ENCODE measurements at places on chromosomes 5 and 9. TPM values are rescaled to one million over a fixed set of nuclear protein-coding genes. Genes with fewer than 3 reads are reported as not detected.
A peak's percentile ranks its signal among the peaks of the same experiment; 100 is the strongest.

- DNase-seq, result no peak
Measured at GRCh38 chr9:137956688-137957385, 79.3 kb downstream of the CACNA1B start.

KIAA1958 gene
- 55.3 TPM for total RNA-seq

PFN3 gene
- total RNA-seq, result not detected

DNA sequence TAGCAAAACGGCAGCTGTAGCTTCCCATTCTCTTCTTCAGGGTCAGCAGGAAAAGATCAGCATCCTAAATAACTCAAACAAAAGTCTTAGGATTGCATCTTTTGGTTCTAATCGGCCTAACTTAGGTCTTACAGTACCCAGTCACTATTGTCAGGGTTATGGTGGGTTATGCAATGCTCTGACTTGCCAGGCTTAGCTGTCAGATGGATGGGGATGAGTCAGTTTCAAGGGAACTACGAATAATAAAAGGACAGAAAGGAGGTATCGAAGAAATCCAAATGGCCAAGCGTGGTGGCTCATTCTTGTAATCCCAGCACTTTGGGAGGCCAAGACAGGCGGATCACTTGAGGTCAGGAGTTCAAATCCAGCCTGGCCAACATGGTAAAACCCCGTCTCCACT is 46.5 kb downstream of the PPP1R2B start:
- no peak for DNase-seq

GRCh38 chr9:82998409-82998808 is 64.5 kb downstream of the RASEF start:
- no peak for DNase-seq

DNA sequence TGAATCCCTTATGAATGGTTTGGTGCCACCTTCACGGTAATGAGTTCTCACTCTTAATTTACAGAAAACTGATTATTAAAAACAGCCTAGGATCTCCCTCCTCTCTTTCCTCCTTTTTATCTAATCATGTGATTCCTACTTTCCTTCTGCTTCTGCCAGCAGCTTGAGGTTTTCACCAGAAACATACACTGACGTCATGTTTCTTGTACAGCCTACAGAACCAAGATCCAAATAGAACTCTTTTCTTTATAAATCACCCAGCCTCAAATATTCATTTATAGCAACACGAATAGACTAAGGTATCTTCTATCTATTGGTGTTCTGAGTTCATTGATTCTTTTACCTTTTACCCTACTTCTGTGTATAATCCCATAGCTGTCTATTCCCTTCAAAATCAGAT is 388.9 kb upstream of the CDH10 start:
- no peak for DNase-seq

DNA sequence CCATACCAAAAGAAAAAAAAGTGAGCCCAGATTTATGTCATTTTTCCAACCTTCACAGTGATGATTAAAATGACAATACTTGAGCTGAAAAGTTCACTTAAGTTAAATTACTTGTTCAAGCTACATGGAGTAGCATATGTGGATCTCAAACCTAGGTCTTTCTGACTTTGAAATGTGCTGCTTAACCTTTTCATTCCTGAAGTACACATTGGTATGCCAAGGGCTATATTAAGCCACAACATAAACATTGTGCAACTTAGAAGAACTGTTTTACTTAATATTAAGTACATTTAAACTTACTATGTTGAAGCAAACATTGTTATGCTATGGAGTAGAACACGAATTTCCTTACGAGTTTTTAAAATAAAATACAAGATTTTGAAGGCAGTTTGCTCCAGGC is 105.0 kb downstream of the GIN1 start:
- DNase-seq, result no peak

- no peak for DNase-seq
Measured at GRCh38 chr5:17896605-17897004, 262.3 kb downstream of the TAF11L14 start.

PNPLA7 gene
- 7.9 TPM for total RNA-seq

DNA sequence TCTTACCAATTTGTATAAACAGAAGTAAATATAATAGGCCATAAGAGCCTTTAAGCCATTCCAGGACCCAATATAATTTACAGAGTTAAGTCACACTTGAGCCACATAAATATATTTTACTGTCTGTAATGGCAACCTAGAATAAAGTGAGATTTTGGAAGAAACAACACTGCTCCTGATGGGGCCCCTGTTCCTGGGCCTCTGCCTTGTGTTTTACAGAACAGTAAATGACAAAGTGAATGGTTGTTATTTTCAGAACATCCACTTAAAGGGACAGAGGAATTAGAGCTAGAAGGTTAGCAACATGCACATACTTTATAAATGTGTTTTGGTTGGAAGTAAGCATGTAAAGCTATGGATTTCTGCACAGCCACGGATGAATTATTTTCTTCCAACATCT is 3.6 kb downstream of the PTGER4 start:
- no peak for DNase-seq

MCTP1 gene
- total RNA-seq, result 2.1 TPM

SPATA31D1 gene
- not detected for total RNA-seq

GRCh38 chr5:19694949-19695611 is 292.9 kb downstream of the CDH18 start:
- DNase-seq, result no peak

GRCh38 chr9:124415852-124416484 is 726 bp upstream of the PSMB7 start:
- no peak for DNase-seq

DNA sequence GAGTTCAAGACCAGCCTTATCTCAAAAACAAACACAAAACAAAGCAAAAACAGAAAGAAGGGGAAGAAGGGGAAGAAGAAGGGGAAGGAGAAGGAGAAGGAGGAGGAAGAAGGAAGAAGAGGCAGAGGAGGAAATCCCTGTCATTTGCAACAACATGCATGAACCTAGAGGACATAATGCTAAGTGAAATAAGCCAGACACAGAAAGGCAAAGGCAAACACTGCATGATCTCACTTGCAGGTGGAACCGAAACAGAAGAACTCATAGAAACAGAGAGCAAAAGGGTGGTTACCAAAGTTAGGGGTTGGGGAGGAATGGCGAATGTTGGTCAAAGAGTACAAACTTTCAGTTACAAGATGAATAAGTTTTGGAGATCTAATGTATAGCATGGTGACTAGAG is 135.4 kb downstream of the UGCG start:
- DNase-seq, result no peak

DNA sequence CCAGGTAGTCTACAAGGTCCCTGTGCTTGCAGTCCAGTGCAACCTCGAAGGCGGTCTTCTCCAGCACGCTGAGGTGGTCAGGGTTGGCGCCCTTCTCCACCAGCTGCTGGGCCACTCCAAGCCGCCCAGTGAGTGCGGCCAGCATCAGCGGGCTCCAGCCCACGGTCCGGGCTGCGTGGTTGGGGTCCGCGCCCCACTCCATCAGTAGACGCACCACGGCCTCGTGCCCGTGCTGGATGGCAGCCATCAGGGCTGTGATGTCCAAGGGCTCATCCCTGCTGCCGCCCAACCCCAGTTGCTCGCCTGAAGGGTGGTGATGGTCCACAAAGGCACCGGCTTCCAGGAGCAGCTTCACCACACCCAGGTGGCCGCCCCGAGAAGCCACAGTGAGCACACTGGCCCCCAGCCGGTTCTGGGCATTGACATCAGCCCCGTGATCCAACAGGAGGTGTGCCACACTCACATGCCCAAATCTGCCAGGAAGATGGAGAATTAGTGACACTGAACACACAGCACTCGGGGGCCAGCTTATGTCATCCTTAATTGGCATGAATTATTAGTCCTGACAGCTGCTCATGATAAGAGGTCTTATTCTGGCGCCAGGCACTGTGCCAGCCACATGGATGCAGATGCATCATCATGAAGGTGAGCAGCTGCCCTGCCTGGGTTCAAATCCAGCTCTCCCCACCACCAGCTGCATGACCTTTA is 6.1 kb downstream of the ANKS6 start:
- no peak for DNase-seq

DNA sequence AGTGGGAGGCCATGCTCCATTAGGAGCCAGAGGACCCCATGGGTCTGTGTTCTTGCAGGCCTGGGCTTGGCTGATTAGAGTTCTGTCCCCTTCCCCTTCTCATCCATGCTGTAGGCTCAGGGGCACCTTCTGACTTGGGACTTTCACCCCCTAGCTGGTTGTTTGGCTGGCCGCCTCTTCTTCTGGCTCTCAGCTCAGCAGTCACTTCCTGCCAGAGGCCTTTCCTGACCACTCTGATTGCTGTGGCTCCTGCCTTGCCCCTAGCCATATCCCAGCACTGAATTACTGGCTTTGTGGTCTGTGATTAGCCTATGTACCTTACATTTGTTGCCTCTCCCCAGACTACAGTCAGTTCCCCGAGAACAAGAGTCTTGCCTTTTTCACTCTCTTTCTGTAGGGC is 14.6 kb downstream of the ENTREP1 start:
- no peak for DNase-seq

- no peak for DNase-seq
Measured at GRCh38 chr5:30661730-30662129, 531.8 kb upstream of the CDH6 start.

DNA sequence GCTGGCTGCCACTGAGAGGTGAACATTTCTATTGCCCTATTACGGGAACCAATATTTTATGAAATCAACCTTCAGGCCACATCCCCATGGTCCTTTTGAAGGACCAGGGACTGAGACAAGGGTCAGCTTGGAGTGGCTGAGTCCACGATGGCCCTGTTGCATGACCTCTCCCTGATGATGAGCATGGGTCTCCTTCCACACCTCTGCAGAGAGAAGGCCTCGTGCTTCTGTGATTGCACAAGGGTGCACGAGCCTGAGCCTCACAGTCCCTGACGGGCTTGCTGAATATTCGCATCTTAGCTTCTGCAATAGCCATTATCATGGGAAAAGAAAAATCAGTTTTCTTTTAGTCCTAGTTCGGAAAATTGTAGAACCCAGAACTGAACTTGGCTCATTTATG is 255.0 kb upstream of the IRX2 start:
- DNase-seq, result no peak

GTF3C4 gene
- 26.8 TPM for total RNA-seq

DIAPH1 gene
- 63.5 TPM for total RNA-seq

DNA sequence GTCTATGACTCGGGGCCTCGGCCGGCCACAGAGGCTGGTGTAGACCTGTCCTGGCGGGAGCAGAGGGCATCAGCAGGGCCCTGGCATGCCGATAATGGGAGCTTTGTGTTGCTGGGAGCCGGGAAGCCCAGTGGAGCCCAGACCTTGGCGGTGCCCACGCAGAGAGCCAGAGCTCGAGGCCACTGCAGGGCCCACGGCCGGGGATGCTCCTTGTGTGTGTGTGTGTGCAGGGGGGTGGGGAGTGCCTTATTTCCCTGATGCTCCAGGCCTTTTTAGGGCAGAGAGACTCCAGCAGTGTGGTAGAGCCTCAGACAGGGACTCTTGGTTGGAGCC is 5.4 kb upstream of the SLC6A18 start:
- no peak for DNase-seq

- no peak for DNase-seq
Measured at GRCh38 chr9:88776717-88777497, 214.4 kb upstream of the S1PR3 start.

GRCh38 chr9:116387934-116388698 is 234.5 kb downstream of the PAPPA start:
- DNase-seq, result no peak

- DNase-seq, result no peak
Measured at GRCh38 chr9:100690438-100690837, 112.6 kb downstream of the CAVIN4 start.

XRCC4 gene
- total RNA-seq, result 13.1 TPM

GRCh38 chr9:106828070-106828469 is 34.9 kb upstream of the ZNF462 start:
- no peak for DNase-seq

DNA sequence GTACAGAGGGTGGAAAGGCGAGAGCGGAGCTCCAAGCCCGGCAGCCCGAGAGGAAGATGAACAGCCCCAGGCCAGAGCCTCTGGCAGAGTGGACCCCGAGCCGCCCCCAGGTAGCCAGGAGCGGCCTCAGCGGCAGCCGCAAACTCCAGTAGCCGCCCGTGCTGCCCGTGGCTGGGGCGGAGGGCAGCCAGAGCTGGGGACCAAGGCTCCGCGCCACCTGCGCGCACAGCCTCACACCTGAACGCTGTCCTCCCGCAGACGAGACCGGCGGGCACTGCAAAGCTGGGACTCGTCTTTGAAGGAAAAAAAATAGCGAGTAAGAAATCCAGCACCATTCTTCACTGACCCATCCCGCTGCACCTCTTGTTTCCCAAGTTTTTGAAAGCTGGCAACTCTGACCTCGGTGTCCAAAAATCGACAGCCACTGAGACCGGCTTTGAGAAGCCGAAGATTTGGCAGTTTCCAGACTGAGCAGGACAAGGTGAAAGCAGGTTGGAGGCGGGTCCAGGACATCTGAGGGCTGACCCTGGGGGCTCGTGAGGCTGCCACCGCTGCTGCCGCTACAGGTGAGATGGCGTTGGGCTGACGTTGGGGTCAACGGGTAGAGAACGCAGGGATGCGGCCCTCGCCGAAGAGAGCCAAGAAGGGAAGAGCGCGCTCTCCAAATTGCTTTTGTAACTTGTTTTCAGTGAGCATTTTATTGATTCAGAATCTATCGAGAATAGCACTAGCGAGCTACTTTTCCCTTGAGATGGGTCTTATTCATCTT is at the start of gene PTGER4:
Gene PTGER4, plus strand, starts transcription at position 3 of the 769 bp plus-strand sequence. CDS start 1,079 bp downstream, outside the sequence.
- DNase-seq, result peak; percentile 10

GRCh38 chr9:27118916-27119315 is 9.9 kb downstream of the TEK start:
- DNase-seq, result no peak

DNA sequence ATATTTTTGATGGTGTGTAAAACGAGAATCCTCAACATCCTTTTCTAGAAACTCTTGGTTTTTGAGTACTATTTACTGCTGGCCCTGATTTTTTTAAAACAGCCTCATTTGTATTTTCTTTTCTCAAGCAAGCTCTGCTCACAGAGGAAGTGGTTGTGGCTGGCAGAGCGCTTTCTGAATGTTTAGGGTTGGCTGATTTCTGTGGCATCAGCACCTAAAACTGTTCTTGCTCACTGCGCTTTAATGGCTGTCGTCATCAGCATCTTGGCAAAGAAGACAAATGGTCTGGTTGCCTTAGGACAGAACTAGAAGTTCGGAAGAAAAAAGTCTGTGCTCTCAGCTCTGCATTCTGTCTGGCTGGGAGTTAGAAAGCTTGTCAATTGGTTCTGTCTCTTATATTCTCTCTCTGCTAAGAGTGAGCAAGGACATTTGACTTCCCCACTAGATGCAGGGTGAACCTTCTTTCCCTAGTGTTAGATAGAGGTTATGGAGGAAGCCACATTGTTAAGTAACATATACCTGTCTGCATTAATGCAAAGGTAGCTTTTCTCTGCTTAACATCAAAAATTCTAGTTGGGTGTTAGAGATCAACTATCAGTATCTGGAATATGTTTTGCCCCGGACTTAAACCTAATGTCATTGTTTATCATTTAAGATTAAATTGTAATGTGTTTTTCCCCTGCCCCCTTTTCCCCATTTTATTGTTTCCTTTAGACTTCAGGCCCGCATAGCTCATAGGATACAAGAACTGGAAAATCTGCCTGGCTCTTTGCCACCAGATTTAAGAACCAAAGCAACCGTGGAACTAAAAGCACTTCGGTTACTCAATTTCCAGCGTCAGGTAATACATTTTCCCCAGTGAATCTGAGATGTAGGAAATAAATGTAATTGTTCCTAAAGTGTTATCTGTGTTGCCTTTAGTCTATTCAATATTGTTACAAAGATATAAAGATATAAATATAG is 39.0 kb downstream of the SMARCA2 start:
- DNase-seq, result no peak

PLPP6 gene
- total RNA-seq, result 21.2 TPM

- no peak for DNase-seq
Measured at GRCh38 chr5:150862070-150862469, 15.7 kb downstream of the IRGM start.

AFAP1L1 gene
- total RNA-seq, result 0.69 TPM

F2RL1 gene
- 6.5 TPM for total RNA-seq

GRCh38 chr9:114496011-114496410 is 9.3 kb downstream of the WHRN start:
- no peak for DNase-seq

GRCh38 chr5:65047948-65048690 is 279.4 kb downstream of the CWC27 start:
- no peak for DNase-seq

Data from progenitor cell of endocrine pancreas (in vitro differentiated cells).